ENCODE measurements at places on chromosomes 7 and 10.

- peaks cover 7% of the 10 kb centered on the region for H3K27me3 ChIP-seq
- no peaks in the 10 kb centered on the region for H3K4me1 ChIP-seq
- no peak overlapping the region for H3K27ac ChIP-seq
- H3K36me3 ChIP-seq = no peaks in the 10 kb centered on the region
- H3K4me3 ChIP-seq = no peak overlapping the region
These were observed 236.9 kb downstream of the REEP3 start for GRCh38 chr10:63758080-63758479.

GRCh38 chr10:108696792-108697477, 1226.4 kb downstream of the XPNPEP1 start:
- no peak for DNase-seq
- no peak overlapping the region for H3K4me3 ChIP-seq
- H3K27me3 ChIP-seq = no peaks in the 10 kb centered on the region
- no peaks in the 10 kb centered on the region for H3K4me1 ChIP-seq
- H3K36me3 ChIP-seq = no peaks in the 10 kb centered on the region

GRCh38 chr10:132904181-132904813, 38.1 kb downstream of the CFAP46 start:
- H3K36me3 ChIP-seq = no peaks in the 10 kb centered on the region
- DNase-seq = peak; percentile 62
- H3K4me1 ChIP-seq = peaks cover 15% of the 10 kb centered on the region
- H3K27me3 ChIP-seq = peaks cover 9% of the 10 kb centered on the region

DNA sequence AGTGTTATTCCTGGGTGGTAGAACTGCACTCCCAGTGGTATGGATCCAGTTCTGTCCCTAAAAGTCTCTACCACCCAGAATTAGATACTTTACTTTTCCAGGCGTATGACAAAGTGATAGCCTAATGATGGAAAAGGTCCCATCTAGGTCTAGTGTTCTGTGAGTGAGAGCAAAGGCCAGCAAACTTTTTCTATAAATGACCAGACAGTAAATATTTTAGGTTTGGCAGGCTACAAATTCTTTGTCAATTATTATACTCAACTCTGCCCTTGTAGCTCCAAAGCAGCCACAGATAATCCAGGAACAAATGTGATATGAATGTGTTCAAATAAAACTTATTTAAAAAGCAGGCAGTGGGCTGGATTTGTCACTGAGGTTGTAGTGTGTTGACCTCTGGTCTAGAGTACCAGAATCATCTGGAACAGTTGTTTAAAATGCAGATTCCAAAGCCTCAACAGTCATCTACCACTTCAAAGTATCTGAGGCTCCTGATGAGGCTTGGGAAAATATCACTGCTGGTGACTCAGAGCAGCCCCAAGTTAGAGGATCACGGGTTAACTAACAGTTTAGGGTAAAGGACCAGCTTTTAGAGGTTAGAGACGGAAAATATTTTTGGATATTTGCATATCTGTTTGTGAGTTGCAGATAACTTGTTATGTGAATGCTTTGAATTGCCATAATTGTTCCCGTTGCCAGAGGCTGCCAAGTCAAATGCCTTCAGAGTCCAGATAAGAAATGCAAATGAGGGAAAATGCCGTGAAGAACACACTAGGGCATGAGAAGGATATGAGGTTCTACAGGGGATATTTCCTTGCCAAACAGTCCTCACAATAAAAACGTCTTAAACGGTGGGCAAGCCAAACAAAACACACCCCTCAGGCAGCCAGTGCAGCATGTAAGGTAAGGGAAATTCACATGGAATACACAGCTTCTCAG, 19.4 kb downstream of the NRAP start:
- peaks cover 23% of the 10 kb centered on the region for H3K27me3 ChIP-seq
- no peak overlapping the region for H3K4me3 ChIP-seq
- H3K27ac ChIP-seq = no peak overlapping the region
- peak; percentile 18 for DNase-seq

DNA sequence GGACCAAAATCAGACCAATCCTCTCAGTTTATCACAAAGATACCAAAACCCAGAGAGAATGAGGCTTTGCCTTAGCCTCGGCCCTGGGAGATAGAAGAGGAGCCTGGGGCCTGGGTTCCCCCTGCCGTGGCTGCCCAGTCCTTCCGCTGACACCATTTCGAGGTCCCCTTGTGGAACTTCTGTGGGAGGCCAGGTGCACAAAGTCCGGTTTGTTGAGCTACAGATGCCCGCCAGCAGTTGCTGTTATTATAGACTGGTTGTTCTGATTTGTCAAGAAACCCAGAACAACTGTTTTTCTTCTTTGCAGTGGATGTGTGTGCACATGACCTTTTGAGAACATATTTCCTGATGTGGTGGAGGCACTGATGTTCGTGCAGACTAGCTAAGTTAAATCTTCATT, 47.6 kb downstream of the CUX1 start:
- DNase-seq = no peak
- H3K27me3 ChIP-seq = no peaks in the 10 kb centered on the region
- peaks cover 35% of the 10 kb centered on the region for H3K4me1 ChIP-seq
- H3K4me3 ChIP-seq = no peak overlapping the region

GRCh38 chr10:77247031-77247990, 390.3 kb downstream of the KCNMA1 start:
- peaks cover 15% of the 10 kb centered on the region for H3K4me1 ChIP-seq
- DNase-seq = no peak
- H3K27me3 ChIP-seq = no peaks in the 10 kb centered on the region
- no peaks in the 10 kb centered on the region for H3K36me3 ChIP-seq

- no peaks in the 10 kb centered on the region for H3K27me3 ChIP-seq
- DNase-seq = no peak
- H3K4me1 ChIP-seq = no peaks in the 10 kb centered on the region
- H3K27ac ChIP-seq = no peak overlapping the region
- no peak overlapping the region for H3K4me3 ChIP-seq
These were observed 551.6 kb downstream of the CALN1 start for GRCh38 chr7:71860572-71860971.

- no peaks in the 10 kb centered on the region for H3K4me1 ChIP-seq
- H3K36me3 ChIP-seq = no peaks in the 10 kb centered on the region
- H3K27ac ChIP-seq = no peak overlapping the region
- DNase-seq = no peak
- no peak overlapping the region for H3K4me3 ChIP-seq
- no peaks in the 10 kb centered on the region for H3K27me3 ChIP-seq
These were observed 254.3 kb downstream of the CDK14 start for GRCh38 chr7:90850471-90850870.

DNA sequence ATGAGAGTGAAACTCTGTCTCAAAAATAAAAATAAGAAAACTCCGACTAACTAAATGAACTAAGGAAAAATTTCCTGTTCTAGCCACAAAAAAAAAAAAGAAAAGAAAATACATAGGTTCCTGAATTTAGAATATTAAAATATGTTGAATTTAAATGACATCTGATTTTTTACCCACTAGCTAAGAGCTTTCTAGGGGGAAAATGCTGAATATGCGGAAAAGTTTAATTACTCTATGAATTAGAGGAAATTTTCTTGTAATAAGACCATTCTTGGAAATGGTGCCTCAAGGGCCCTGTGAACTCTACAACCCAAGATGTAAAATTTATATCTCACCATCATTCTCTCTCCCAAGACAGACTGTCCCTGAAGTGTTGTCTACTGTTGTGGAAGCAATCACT, 165.0 kb upstream of the CALN1 start:
- no peaks in the 10 kb centered on the region for H3K4me1 ChIP-seq
- no peaks in the 10 kb centered on the region for H3K27me3 ChIP-seq

GRCh38 chr10:49644035-49644646, 30.3 kb downstream of the CHAT start:
- H3K4me1 ChIP-seq = peaks cover 9% of the 10 kb centered on the region
- H3K36me3 ChIP-seq = no peaks in the 10 kb centered on the region

DNA sequence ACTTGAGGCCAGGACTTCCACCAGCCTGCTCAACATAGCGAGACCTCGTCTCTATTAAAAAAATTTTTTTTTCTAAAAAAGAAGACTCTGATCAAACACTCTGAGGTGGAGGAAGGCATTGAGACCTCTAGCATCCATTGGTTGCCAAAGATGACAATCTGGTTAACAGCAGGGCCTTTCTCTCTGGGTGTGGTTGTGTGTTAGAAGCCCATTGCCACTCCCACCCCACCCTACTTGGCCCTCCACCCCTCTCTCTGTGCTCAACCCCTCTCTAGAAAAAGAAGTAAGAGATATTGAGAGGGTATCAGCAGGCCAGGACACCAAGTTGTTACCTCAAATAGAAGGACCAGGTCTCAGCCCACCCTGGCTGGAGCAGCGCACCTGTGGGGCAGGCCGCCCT, 57.4 kb upstream of the MXI1 start:
- peaks cover 4% of the 10 kb centered on the region for H3K4me1 ChIP-seq
- DNase-seq = no peak
- H3K27me3 ChIP-seq = peaks cover 61% of the 10 kb centered on the region
- no peak overlapping the region for H3K27ac ChIP-seq
- no peak overlapping the region for H3K4me3 ChIP-seq

DNA sequence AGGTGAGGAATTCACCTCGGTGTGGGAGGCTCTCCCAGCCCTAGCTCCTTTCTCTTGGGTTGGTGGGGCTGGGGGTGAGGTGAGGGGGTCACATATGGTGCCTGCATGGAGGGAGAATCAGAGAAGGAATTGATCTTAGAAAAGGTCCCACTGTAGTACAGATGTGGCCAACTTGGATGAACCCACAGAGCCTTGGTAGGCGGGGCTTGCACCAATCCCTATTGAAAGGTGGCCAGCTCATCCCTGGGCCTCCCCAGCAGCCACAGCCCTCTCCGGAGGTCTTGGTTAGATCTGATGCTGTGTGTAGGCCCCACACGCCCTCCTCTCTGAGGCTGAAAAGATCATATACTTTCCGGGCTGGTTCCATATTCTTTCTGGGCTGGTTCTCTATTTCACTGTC, 19.0 kb downstream of the HKDC1 start:
- DNase-seq = no peak
- H3K4me3 ChIP-seq = no peak overlapping the region
- H3K27me3 ChIP-seq = no peaks in the 10 kb centered on the region

DNA sequence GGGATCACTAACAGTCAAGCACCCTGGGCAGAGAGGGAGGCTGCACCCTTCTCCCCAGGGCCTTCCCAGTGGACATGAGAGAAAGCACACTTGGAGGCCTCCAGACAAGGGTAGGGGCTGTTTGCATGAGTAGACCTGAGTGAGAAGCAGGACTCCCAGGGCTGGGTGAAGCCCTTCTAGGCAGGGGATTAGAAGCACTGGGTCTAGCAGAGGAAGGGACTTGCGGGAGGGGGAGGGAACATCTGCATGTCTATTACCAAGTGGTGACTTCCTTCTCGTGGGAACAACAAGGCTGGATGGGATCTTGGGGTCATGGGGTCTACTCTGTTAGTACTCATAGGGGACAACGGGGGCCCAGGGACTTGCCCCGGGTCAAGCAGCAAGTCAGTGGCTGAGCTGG, 67.8 kb downstream of the EMX2 start:
- no peaks in the 10 kb centered on the region for H3K4me1 ChIP-seq
- peaks cover 17% of the 10 kb centered on the region for H3K27me3 ChIP-seq
- no peaks in the 10 kb centered on the region for H3K36me3 ChIP-seq
- no peak for DNase-seq
- no peak overlapping the region for H3K27ac ChIP-seq
- no peak overlapping the region for H3K4me3 ChIP-seq

DNA sequence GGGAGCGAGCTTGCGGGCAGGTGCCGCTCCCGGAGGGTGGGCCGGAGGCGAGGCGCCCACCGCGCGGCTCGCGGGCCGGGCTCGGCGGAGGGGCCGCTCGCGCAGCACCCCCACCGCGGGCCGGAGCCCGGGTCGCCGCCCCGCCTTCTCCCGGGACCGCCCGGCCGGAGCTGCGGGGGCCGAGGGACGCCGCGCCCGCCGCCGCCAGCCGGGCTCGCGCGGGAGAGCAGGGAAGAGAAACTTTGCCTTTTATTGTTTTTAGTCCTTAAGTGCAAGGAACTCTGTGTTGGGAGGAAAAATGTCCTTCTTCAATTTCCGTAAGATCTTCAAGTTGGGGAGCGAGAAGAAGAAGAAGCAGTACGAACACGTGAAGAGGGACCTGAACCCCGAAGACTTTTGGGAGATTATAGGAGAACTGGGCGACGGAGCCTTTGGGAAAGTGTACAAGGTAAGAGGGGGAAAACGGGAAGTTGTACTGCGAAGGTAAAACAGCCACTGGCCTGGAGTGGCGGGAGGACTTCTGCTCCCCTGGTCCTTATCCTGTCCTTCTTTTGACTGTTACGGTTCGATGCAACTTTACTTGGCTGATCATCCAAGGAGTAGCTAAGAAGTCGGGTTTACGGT, 620 bp downstream of the SLK start:
- peaks cover 37% of the 10 kb centered on the region for H3K4me1 ChIP-seq
- H3K4me3 ChIP-seq = peak overlapping the region; percentile 93
- H3K36me3 ChIP-seq = peaks cover 9% of the 10 kb centered on the region
- peak overlapping the region; percentile 82 for H3K27ac ChIP-seq

- no peak for DNase-seq
- no peak overlapping the region for H3K4me3 ChIP-seq
- no peaks in the 10 kb centered on the region for H3K27me3 ChIP-seq
- peaks cover 1% of the 10 kb centered on the region for H3K36me3 ChIP-seq
- no peak overlapping the region for H3K27ac ChIP-seq
These were observed 82.0 kb upstream of the RHEB start for GRCh38 chr7:151601521-151602305.

DNA sequence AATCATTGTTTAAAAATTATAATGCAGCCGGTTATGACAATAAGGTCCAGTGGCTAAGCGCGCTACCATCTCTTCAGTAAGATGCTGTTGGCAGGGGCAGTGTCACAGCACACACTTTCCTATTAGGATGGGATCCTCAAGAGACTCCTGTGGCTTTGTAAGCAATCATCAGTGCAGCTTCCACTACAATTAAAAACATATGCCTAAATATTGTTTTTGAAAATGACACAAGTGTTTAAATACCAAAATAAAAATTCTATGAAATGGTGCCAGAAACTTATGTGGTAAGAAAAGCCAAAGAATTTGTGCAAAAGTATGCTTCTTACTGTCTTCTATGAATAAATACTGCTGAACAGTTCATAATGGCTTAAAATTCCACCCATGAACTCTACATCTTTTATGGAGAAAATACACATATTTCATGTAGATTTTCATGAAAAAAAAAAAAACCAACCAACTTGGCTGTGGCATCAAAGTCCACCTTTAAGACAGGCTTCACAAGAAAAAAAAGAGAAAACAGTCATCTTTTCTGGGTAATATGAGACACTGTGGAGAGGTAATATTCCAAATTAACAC, 132.8 kb downstream of the SEMA3C start:
- no peaks in the 10 kb centered on the region for H3K36me3 ChIP-seq
- DNase-seq = no peak
- H3K27ac ChIP-seq = no peak overlapping the region
- H3K27me3 ChIP-seq = no peaks in the 10 kb centered on the region
- no peaks in the 10 kb centered on the region for H3K4me1 ChIP-seq

DNA sequence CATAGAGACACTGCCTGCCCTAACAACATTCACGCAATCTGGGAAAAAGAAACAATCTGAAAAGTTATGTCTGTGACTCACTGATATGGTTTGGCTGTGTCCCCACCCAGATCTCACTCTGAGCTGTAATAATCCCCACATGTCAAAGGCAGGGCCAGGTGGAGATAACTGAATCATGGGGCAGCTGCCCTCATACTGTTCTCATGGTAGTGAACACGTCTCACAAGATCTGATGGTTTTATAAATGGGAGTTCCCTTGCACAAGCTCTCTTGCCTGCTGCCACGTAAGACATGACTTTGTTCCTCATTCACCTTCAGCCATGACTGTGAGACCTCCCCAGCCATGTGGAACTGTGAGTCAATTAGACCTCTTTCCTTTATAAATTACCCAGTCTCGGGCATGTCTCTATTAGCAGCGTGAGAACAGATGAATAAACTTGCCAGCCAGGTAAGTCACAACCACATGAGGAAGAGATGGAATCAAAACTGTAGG, 341.5 kb upstream of the AOAH start:
- H3K4me3 ChIP-seq = peak overlapping the region; percentile 1
- H3K27ac ChIP-seq = peak overlapping the region; percentile 82
- H3K4me1 ChIP-seq = peaks cover 57% of the 10 kb centered on the region
- H3K36me3 ChIP-seq = peaks cover 36% of the 10 kb centered on the region

Data from activated CD8-positive, alpha-beta T cell treated with anti-CD3 and anti-CD28 coated beads for 36 hours (primary cell).